Activated CD8-positive, alpha-beta memory T cell treated with anti-CD3 and anti-CD28 coated beads for 1 hour (primary cell): ENCODE measurements at places on chromosomes 3 and 15.

DNA sequence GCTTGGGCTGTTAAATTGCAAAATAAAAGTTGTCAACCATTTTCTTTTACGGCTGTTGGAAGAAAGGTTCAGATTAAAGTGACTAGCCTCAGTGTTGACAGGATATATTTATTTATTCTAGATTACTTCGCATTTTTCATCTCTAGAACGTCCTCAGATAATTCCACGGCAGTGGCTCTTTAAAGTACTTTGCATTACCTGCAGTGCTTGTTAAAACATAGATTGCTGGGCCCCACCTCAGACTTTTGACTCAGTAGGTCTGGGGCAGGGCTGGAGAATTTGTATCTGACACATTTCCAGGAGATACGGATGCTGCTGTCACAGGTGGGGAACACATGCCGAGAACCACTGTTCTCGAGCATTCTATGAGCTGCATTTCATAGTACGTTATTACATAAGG lies 292.7 kb downstream of the EDEM1 start:
- DNase-seq, result no peak

DNA sequence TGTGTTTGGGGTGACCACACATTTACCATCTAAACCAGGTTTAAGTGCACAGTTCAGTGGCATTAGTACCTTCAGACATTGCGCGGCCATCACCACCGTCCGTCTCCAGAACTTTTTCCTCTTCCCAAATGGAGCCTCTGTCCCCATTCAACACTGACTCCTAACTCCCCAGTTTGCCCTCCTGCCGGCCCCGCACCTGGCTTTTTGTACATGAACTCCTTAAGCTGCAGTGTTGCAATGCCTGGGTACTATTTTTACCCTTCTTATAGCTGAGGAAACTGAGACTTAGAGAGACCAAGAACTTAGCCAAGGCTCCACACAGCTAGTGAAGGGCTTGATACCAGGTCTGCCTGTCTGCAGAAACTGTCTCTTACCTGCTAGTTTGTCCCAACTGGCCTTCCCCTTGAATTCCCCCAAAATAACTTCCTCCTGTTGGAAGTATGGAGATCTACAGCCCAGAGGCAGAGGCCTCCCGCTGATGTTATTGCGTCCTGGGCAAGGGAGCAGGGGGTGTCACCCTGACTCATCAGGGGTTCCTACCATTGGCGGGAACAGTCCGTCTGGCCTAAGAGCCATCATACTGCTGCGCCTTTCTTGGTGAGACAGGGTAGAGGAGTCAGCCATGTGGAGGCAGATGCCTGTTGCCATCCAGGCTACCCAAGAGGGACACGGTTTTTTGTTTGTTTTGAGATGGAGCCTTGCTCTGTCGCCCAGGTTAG lies 65.6 kb downstream of the GRIP2 start:
- no peak for DNase-seq

GRCh38 chr15:38849046-38849445 lies 284.4 kb upstream of the RASGRP1 start:
- no peak for DNase-seq

GRCh38 chr15:46589088-46589487 lies 954.3 kb downstream of the SQOR start:
- DNase-seq, result no peak

- DNase-seq, result no peak
Measured at GRCh38 chr3:182565916-182566796, 227.1 kb upstream of the ATP11B start.

- DNase-seq, result no peak
Measured at GRCh38 chr3:156606729-156607128, 51.8 kb upstream of the SSR3 start.

DNA sequence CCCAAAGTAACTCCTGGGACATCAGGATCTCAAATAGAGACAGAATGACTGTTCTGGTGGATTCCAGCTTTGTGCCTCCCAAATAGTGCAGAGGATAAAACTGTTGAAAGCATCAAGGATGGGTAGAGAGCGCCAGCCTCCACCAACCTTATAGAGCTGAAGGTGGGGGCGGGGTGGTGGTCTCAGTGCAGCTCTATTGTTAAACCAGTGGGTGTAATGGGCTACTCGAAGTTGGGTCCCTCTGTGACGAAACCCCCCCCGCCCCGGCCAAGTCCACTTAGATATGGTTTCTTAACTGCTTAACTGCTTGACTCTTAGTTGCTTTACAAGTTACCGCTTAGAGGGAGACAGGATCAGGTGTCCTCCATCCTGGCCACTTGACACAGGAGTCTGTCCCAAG lies 22.7 kb downstream of the DHX30 start:
- no peak for DNase-seq

DNA sequence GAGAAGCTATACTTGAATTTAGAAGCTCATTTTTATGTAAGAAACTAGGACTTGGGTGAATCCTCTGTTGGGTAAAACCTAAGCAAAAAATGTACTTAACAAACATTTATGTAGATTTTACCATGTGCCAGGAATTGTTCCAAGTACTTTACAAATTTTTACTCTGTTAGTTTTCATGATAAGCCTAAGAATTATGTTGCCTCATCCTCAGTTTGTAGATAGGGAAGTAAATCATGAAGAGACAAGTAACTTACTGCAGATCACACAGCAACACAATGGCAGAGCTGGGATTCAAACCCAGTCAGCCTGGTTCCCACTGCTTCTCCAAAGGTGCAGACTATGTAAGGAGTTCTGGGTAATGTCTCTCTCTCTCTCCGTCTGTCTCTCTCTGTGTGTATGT lies 169.9 kb downstream of the DIPK2A start:
- no peak for DNase-seq

- DNase-seq, result no peak
Measured at GRCh38 chr3:60055765-60056164, 1005.9 kb upstream of the CFAP20DC start.

DNA sequence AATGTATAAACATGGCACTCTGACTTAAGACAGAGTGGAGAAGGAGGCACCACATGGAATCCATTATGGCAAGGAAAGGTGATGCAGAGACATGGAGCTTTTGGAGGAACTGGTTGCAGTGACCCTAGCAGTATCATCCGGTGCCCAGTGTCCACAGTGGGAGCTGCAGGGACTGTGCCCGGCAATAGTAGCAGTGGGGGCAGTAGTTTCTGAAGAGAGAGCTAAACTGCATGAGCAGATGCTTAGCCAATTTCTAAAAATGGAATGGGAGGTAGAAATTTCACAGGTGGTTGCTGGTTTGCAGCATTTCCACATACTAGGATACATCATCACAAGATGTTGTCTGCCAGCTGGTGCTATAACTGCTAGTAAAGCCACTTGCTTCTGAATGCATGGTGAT lies 7.8 kb upstream of the TM2D3 start:
- DNase-seq, result no peak

- no peak for DNase-seq
Measured at GRCh38 chr3:46675426-46675825, 18.1 kb downstream of the ALS2CL start.

DNA sequence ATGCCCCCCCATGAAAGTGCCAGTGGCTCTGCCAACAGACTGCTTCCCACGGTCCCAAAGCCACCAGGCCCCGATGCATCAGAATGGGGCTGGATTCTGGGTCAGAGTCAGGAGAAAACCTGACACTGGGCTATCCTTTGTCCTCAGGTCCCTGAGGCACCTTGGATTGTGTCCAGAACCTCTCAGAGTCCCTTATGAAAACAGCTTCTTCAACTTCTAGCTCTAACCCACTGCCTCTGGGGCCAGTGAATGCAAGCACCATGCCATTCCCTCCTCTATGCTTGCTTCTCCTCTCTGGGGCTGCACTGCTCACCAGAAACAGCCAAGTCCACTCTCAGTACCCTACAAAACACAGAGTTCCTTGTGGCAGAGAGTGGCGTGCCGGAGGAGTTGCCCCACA lies 9.9 kb downstream of the CRABP1 start:
- no peak for DNase-seq

DNA sequence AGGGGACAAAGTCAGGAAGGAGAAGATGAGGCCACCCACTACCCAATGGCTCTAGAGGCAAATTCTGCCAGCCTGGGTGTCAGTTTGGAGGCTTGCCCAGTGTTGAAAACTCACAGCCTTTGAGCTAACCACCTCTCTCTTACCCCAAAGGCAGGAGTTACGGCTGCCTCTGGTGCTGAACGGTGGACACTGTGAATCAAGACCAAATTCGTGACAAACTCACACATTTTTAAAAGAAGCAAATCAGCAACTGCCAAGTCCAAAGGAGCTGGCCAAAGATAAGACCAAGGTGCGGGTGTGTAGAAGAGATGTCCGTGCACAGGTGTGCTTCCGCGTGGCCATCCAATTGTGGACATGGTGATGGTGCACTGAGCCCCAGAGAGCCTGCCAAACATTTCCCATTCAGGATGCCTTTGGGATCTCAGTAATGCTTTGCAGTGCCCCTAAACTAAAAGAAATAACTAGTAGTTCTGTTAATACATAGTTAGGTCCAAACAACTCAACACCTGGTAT lies 74.6 kb downstream of the FAM174B start:
- DNase-seq, result no peak

DNA sequence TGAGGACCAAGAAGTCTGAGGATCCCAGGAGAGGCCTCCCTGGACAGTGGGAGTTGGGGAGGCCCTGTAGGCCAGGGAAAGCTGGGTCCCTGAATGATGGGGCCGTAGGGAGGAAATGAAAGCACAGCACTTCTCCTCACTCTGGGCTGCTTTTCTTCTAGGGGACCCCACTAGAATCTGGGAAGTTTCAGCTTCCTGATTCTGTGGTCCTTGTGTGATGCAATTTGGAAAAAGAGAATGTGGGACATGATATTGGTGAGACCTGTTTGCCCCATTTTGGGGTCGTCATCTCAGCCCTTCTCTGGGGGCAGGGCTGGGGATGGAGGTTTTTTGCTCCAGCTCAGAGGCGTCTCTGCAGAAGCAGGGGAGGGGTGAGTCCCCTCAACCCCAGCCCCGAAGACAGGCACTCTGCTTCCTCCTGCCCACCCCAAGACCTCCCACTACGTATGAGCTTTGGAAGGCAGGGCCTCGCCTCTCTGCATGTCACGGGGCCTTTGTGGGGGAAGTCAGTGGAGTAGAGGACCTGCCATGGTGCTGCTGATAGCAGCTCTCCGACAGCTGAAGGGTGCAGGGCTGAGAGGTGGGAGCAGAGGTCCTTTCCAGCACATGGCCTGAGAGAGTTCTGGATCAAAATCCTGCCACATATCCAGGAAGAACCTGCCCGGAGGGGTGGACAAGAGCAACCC lies 1.5 kb upstream of the SNX22 start:
- DNase-seq, result no peak

- DNase-seq, result no peak
Measured at GRCh38 chr3:127566833-127567232, 23.7 kb downstream of the TPRA1 start.

DNA sequence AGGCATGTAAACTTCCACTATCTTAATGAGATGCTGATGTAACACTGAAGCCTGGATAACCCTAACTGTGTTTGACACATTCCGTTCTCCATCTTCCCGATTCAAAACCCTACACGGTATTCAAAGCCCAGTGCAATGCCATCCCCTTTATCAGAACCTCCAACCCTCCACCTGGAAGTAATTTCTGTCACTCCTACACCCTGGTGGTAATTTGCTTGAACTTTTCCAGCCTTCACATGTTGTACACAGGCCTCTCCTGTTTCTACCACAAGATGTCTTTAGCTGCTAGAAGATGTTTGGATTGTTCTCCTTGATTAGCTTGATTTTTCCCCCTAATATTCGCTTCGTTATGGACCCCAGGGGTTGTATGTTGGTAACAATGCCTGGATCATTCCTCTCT lies 208.9 kb downstream of the CHST2 start:
- no peak for DNase-seq

GRCh38 chr3:129238945-129239705 lies 10.3 kb upstream of the COPG1 start:
- no peak for DNase-seq

GRCh38 chr3:52831500-52832301 lies 1.2 kb upstream of the ITIH4 start:
- no peak for DNase-seq

GRCh38 chr3:29281094-29281343 lies 148 bp downstream of the RBMS3 start:
- DNase-seq, result no peak
